ENCODE measurements at places on chromosomes 6 and 20. TPM values are rescaled to one million over a fixed set of nuclear protein-coding genes. Genes with fewer than 3 reads are reported as not detected.

C20orf144 gene
- 0.79 TPM for total RNA-seq

DNA sequence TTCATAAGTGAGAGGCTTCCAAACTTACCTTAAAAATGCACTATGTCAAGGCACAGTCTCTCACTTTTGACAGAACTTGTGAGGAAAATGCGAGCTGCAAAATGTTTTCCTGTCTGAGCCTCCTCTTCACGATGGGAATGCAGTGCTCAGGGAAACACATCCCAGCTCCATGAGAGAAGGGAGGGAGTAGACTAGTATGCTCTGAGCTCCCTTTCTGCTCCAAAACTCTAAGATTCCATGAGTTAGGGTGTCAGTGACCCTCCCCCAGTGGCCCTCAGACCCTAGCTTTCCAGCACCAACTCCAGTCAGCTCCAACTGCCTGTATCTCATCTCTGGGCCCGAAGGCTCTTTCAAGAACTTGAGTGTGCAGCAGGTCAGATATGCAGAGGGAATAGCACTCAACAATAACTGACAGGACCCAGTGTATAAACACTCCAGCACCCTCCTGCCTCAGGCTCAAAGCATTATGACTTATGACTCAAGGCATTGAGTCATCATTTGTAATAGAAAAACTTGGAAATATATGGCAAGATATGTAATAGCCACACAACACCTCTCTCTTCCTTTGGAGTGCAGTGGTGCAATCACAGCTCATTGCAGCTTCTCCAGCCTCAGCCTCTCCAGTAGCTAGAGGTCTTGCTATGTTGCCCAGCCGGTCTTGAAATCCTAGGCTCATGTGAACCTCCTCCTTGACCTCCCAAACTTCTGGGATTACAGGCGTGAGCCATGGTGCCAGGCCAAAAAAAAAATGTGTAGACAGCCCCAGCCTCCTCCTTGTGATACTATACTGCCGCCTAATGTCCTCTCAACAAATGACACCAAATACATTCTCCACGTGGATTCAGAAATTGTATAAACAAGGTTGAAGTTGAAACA, 16.7 kb upstream of the ENTPD6 start:
- no peak for DNase-seq

GRCh38 chr20:61024390-61024789, 227.7 kb upstream of the CDH4 start:
- no peak for DNase-seq

OR2J2 gene
- total RNA-seq, result not detected

DNA sequence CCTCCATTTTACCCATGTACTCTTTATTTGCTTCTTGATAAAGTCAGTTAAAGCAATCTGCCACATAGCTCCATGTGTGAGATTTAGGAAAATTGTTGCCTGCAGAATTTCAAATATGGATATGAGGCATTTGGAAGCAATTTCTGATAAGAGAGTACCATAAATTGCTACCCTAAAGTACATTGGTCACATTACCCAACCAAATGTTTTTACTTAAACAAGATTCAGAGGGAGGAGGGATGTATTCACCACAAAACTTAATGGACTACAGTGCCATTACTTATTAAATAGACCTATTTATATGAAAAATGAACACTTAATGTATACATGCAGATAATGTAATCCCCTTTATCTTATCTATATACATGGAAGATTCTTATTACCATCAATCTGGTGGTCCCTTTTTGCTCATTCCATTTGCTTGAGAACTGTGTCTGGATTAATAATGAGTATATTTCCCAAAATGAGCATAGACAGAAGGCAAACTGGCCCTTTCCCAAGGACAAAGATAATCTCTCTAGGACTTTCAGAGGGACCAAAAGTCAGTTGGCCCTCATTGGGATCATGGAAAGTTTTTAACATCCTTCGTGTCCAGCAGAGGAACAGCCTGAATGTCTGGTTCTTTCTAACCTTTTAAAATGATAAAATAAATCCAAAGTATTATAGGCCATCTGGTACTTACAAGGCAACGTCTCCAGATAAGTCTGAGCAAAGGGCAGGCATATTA, 526.4 kb downstream of the CBLN4 start:
- DNase-seq, result no peak

- no peak for DNase-seq
Observed at GRCh38 chr6:106253172-106253571, 72.4 kb downstream of the ATG5 start.

DNA sequence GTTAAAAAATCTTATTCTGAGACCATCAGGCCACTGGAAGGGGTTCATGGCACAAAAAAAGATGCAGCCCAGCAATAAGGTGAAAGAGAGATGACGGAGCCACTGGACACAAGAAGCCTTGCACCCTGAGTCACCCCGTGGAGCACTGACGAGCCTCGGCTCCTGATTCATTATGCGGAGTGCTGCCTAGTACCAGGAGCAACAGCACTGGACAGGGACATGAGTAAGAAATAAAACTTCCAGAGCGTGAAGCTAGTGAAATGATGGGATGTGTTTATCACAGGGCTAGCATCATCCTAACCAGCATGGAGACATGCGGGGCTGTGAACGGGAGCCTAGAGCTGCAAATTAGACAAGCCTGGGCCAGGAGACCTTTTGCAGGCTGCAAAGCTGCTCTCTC, 53.3 kb downstream of the RNASET2 start:
- no peak for DNase-seq

ZBP1 gene
- total RNA-seq, result 27.9 TPM

DNA sequence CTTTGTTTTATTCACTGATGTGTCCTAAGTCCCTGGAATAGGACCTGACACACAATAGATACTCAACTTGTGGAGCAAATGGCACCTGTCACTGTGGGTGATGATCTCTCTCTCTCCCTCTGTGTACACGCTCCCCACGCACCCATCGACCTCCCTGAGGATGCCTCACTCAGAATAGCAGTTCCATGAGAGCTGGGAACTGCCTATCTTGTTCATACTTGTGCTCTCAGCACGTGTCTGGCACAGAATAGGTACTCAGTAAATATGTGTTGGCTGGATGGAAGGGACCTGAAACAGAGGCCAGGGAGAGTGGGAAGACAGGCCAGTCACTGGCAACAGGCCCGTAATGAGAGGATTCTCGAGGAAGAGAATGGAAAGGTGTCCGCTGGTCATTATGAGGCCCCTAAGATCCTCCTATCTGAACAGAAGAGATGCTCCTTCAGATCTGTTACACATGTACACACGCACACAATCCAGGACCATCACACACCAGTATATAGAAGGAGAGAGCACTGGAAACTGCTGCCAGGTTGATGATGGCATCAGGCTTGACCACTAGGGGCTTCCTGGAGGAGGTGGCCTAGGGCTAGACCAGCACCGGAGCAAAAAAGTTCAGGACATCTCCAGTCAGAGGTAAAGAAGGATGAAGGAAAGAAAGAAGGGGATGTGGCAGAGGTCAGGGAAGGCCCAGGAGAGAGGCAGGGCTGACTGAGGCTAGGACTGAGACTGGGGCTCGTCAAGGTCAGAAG, 30.9 kb downstream of the VEGFA start:
- no peak for DNase-seq

- DNase-seq, result no peak
Observed at GRCh38 chr6:75563032-75563431, 38.6 kb upstream of the SENP6 start.

ARFGEF3 gene
- total RNA-seq, result not detected

KIF13A gene
- total RNA-seq, result 21.0 TPM

HTR1B gene
- not detected for total RNA-seq

SERAC1 gene
- total RNA-seq, result 4.6 TPM

GRCh38 chr6:80249897-80250296, 143.4 kb downstream of the BCKDHB start:
- DNase-seq, result no peak

- DNase-seq, result no peak
Observed at GRCh38 chr6:101232961-101233360, 160.5 kb upstream of the GRIK2 start.

DNA sequence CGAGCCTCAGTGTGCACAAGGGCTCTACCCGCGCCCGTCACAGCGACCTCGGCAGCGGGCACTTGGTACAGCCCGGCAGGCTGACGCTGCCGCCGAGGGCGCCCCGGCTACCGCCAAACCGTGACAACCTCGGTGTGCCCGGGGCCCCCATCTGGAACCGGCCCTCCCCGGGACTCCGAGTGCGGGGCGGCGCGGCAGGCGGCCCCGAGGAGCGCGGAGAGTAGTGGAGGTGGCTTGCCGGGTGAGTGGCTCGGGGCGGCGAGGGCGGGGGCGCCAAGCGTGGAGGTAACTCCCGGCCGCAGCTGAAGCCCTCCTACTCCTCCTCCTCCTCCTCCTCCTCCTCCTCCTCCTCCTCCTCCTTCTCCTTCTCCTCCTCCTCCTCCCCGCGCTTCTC, at the start of gene ISM1:
TSS of gene ISM1 (plus strand) at position 371 of the 394 bp plus-strand sequence. CDS start 503 bp downstream, outside the sequence.
- DNase-seq, result peak; percentile 42

DNA sequence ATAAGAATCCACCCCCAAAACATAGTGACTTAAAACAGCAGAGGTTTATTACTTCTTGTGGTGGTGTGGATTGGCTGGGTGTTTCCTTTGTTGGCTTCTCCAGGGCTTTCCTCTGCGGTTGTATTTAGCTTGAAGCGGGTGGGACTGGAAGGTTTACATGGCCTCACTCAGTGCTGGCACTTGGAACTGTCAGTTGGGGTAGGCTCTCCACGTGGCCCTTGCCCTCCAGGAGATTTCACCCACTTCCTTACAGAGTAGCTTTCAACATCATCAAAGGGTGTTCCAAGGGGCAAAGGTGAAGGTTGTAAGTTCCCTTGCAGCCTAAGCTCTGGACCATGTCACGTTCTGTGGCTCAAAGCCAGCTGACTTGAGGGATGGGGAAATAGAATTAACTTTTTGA, 32.5 kb upstream of the NKX2-2 start:
- no peak for DNase-seq

DNA sequence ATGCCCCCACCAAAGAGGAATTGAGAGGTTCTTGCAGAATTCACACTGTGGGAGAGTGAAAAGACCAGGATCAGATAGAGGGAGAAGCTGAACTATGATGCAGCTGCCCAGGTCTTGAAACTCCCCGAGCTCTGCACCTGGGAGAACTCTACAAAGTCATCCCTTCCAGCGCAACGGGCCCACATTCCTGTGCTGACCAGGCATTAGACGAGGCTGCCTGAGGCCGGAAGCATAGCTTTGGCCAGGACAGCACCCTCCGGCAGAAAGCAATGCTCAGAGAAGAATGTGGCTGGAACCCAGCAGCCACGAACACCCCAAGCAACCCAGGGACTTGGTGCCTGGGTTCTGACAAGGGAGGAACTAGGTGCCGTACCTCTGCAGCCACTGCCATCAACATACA, 281.5 kb upstream of the CDH4 start:
- DNase-seq, result no peak

GINM1 gene
- total RNA-seq, result 27.3 TPM

DNA sequence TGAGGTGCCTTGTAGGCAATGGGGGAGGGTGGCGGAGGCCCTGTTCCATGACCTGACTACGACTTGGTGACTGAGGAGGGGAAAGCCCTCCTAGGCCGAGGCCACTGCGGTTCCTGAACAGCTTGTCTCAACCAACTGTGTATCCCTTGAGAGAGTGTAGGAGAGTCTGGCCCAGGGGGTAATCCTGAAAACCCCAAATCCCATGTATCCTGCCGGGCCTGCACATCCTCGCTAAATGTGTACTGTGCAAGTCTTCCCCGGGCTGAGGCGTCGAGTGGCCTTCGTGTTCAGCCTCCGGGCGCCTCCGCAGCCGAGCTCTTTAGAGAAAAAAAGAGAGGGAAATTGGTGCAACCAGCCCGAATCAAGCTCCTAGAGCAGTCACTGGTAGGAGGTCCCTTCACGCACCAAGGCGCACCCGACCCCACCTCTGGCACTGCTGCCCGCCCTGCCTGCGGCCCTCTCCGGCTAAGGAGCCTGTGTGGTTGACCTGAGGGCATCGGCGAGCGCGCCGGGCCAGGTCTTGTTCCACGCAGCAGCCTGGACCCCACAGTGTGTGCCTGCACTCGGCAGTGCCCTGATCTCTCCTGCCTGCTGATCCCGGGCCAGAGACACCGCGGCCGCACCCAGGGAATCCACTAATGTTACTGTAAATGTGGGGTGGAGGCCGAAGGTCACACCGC, 7.3 kb downstream of the SIM1 start:
- no peak for DNase-seq

CGA gene
- total RNA-seq, result not detected

CCDC170 gene
- total RNA-seq, result not detected

DNA sequence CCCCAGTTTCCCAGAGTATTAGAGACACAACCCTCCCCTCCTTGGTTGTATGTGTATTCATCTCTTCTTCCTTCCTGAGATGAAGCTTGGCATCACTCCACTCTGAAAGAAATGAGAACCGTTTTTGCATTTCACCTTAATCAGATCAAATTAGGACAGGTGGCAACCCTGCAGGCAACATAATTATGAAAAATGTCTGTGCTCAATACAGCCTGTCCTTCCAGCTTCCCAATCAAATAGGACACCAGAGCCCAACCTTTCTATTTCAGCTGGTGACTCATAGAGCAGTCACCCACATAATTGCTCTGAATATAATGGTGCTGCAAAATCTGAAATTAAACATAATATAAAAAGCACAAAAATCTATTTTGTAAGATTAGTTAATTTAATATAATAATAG, 310.2 kb upstream of the AGPAT4 start:
- no peak for DNase-seq

GLP1R gene
- total RNA-seq, result not detected
